ENCODE measurements at places on chromosomes 4 and X. TPM values are rescaled to one million over a fixed set of nuclear protein-coding genes. Genes with fewer than 3 reads are reported as not detected.

DNA sequence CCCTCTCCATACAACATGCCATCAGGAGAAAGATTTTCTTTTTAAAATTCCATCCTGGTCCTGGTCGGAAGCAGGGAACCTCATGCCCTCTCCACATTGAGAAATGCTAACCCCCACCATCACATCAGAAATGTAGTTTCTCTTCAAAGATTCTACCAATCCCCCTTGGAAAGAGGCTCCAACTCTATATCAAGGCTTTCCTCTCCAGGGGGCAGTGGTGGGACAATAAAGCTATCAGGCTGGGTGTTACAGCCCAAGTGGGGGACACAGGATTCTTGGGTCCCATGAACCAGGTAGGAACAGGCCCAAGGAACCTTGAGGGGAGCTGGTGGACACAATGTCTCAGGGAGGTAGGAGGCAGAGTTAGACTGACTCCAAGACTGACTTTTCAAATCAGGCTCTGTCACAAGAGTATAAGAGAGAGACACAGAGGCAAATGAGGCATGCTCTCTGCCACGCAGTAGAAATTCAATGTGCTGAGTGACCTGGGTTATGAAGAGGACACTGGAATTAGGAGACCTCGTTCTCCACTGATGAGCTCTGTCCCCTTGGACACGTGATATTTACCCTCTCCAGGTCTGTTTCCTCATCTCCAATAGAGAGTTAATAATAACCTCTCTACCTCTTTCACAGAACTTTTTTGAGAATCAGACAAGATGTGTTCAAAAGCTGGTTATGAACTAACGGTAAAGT, 4.5 kb downstream of the GJB1 start:
- H3K27ac ChIP-seq, result no peak overlapping the region
- peaks cover 21% of the 10 kb centered on the region for H3K4me1 ChIP-seq
- DNase-seq, result no peak
- H3K27me3 ChIP-seq, result no peaks in the 10 kb centered on the region
- H3K36me3 ChIP-seq, result peaks cover 4% of the 10 kb centered on the region

Gene COL4A6
- total RNA-seq, result 66.6 TPM

DNA sequence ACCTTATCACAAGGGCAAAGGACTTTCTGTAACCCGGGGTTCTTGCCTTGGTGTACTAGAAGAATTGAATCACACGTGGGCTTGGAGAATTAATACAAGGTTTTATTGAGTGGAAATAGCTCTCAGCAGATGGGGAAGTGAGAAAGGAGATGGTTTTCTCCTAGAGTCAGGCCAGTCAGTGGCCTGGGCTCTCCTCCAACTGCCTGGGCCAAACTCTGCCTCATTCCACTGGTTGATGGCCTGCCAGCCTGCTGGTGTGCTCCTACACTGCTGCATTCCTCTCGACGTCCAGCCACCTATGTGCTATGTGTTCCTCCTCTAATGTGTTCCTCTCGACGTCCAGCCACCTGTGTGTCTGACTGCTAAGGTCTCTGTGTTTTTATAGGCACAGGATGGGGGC, 35.3 kb upstream of the SPIN2A start:
- H3K4me1 ChIP-seq, result no peaks in the 10 kb centered on the region
- H3K36me3 ChIP-seq, result no peaks in the 10 kb centered on the region

DNA sequence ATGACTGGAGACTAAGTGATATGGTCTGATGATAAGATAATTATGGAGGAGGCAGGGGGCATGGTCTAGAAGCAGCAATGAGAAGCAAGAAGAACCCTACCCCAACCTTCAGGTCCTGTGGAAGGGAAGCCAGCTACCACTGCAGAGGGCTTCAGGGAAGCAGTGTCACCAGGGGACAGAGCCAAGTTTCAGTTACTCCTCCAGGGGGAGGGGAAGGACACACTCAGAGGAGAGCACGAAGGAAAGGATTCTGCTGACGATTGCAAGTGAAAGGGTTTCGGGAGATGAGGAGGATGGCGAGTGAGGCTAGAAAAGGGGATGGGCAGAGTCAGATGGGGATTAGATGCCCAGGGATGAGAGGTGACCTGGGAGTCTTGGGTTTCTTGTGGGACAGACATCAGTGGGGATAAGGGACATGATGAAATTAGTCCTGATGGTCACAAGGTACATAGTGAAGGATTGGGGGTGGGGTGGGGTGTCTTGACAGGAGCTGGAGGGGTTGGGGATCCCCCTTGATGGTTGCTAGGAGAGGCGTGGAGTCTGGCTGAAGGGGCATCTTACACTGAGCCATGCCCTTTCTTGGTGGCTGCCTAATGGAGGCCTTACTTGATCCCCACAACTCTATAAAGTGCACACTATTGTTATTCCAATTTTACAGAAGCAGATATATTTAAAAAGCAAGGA, 45.4 kb downstream of the TIGD4 start:
- no peaks in the 10 kb centered on the region for H3K36me3 ChIP-seq
- H3K27ac ChIP-seq, result peak overlapping the region; percentile 18
- DNase-seq, result no peak
- no peak overlapping the region for H3K4me3 ChIP-seq

Gene HPSE
- 2.8 TPM for total RNA-seq

DNA sequence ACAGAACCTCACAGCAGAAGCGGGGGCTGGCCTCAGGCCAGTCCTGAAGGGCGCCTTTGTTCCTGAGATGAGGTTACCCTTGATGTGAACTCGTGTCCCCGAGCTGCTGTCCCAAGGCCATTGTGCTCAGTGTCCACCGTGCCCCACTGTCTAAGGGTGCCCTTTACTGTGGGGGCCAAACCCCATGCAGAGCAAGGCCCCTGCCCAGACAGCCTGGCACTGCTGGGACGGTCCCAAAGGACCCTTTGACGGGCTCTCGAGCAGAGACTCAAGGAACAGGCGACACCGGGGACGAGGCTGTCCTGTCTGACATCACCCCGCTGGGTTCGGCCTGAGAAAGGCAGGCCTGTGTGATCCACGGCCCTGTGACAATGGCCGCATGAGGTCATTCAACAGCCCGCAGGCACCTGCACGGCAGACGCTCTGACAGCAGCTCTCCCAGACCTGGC, 100.6 kb downstream of the ABLIM2 start:
- no peak overlapping the region for H3K27ac ChIP-seq
- H3K36me3 ChIP-seq, result peaks cover 5% of the 10 kb centered on the region
- no peak overlapping the region for H3K4me3 ChIP-seq
- H3K4me1 ChIP-seq, result peaks cover 1% of the 10 kb centered on the region
- no peak for DNase-seq
- H3K27me3 ChIP-seq, result no peaks in the 10 kb centered on the region

GRCh38 chr4:90226734-90227133, 99.5 kb downstream of the CCSER1 start:
- H3K27me3 ChIP-seq, result no peaks in the 10 kb centered on the region
- no peak overlapping the region for H3K27ac ChIP-seq
- H3K4me3 ChIP-seq, result no peak overlapping the region
- H3K36me3 ChIP-seq, result no peaks in the 10 kb centered on the region
- peaks cover 6% of the 10 kb centered on the region for H3K4me1 ChIP-seq

GRCh38 chr4:153523164-153523796, 57.1 kb downstream of the TMEM131L start:
- no peak for DNase-seq
- H3K36me3 ChIP-seq, result peaks cover 5% of the 10 kb centered on the region
- peak overlapping the region; percentile 50 for H3K27ac ChIP-seq
- H3K4me1 ChIP-seq, result peaks cover 30% of the 10 kb centered on the region
- no peak overlapping the region for H3K4me3 ChIP-seq

DNA sequence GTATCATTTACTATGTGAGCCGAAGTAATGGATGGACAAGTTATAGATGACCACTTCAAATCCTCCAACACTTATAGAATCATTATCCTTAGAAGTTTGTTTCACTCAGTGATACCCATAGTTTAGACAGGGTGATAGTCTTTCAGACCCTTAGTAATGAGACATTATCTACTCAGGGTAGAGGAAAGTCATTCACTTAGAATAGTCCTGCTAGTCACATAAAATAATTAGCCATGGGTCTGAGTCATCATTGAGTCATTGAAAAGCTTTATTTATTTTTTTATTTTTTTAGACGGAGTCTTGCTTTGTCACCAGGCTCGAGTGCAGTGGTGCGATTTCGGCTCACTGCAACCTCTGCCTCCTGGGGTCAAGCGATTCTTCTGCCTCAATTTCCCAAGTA, 321.7 kb upstream of the FSTL5 start:
- H3K4me1 ChIP-seq, result peaks cover 8% of the 10 kb centered on the region
- H3K4me3 ChIP-seq, result no peak overlapping the region
- peaks cover 3% of the 10 kb centered on the region for H3K36me3 ChIP-seq
- no peaks in the 10 kb centered on the region for H3K27me3 ChIP-seq

- no peak for DNase-seq
- no peak overlapping the region for H3K4me3 ChIP-seq
- H3K36me3 ChIP-seq, result peaks cover 4% of the 10 kb centered on the region
- H3K27ac ChIP-seq, result peak overlapping the region; percentile 52
- no peaks in the 10 kb centered on the region for H3K27me3 ChIP-seq
Measured at GRCh38 chr4:6694177-6694901, 661 bp downstream of the S100P start.

DNA sequence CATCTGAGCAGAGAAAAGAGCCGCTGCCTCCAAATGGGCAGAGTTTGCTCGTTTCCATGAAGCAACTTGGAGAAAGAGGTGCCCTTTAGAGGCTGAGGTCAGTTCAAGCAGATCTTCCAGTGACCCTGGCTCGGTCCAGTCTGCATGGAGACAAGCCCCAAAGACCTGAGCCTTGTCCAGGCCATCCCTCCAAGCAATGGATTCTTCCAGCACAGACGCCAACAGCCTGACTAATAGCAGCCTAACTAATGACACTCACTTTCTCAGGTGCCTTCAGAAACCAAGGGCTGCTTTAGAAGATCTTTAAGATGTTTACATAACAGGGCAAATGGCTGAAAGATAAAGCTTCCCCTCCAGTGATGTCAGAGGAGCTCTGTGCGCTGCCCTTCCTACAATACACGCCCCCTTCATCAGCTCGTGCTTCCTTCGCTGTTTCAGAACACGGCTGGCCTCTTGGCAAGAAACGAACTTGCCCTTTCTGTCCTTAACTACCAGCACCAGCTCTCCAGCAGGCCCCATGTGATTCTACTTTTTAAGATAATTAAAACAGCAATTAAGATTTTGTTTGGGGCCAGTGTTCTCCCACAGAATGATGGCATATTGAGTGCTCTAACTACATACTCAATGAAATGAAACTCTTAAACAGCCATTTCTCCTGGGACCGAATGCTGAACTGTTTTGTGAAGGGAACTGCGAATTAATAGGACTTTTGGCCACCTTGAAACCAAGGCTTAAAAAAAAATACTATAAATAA, 119.0 kb downstream of the GPR143 start:
- H3K4me1 ChIP-seq, result peaks cover 5% of the 10 kb centered on the region
- H3K27me3 ChIP-seq, result no peaks in the 10 kb centered on the region
- DNase-seq, result no peak
- peaks cover 4% of the 10 kb centered on the region for H3K36me3 ChIP-seq
- no peak overlapping the region for H3K27ac ChIP-seq

Data from progenitor cell of endocrine pancreas (in vitro differentiated cells).